Activated T-helper 2 cell treated with anti-CD3 and anti-CD28 coated beads, Interferon-gamma antibody, Interleukin-2, Interleukin-4, amounts not matched to agents 10 μg/mL and 5 μg/mL and 100 μg/mL, durations not matched to agents 14 hours and 24 hours and 36 hours (primary cell): ENCODE measurements at places on chromosomes 7 and 10. TPM values are rescaled to one million over a fixed set of nuclear protein-coding genes. Genes with fewer than 3 reads are reported as not detected.

CNNM2 gene
- 7.2 and 7.5 TPM in 2 replicates for total RNA-seq

GRCh38 chr10:1923586-1923985, 186.3 kb upstream of the ADARB2 start:
- no peak for DNase-seq

DNA sequence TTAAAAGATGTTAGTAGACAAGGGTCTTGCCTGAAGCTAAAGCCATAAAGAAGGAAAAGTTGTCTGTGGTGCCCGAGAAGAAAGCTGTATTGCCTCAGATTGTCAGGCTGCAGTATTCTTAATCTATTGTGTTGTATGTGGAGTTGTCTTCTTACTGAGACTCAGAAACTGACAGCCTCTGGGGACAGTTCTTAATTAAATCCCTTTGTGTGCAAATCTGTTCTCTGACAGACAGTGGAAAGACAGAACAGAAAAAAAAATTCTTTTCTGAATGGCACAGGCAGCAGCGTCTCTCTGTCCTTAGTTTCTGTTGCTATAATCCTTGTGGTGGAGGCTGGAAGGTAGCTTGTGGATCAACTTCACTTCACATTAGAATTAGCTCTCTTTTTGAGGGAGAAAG, 16.8 kb downstream of the VWC2 start:
- no peak for DNase-seq

DNA sequence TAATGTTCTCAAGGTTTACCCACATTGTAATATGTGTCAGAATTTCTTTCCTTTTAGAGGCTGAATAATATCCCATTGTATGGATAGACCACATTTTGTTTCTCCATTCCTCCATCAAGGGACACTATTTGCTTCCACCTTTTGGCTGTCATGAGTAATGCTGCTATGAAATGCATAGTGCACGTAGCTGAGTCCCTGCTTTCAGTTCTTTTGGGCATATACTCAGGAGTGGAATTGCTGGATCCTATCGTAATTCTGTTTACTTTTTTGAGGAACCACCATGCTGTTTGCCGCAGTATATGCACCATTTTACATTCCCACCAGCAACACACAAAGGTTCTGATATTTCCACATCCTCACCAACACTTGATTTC, 60.0 kb downstream of the PRF1 start:
- DNase-seq: no peak

DNA sequence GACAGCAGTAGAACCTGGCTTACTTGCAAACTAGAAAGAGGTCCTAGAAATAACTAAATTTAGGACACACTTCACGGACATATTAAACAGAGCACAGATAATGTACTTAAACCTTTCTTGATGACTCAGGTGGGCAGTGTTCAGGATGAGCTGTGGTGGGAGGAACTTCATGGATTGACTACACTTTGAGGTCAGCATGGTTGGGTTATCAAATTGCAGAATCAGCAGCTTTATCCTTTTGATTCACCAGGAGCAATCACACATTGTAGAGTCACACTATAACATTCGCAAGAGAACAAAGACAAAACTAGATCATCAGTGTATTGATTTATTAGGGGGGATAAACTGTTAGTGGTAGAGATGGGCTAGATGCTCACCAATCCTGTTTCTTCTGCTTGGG, 38.6 kb upstream of the AGK start:
- DNase-seq: no peak

- no peak for DNase-seq
These were observed 258.8 kb downstream of the RPS24 start for GRCh38 chr10:78292250-78292981.

GRCh38 chr7:24705461-24705954, 51.8 kb downstream of the GSDME start:
- DNase-seq: no peak

GRCh38 chr10:122981066-122981464, 864 bp downstream of the PSTK start:
- DNase-seq: no peak

- DNase-seq: no peak
These were observed 945 bp downstream of the ADO start for GRCh38 chr10:62805231-62806099.
